NCI-H748 treated with DMSO at 0.1 percent for 48 hours (cell line): ENCODE measurements at places on chromosomes 7 and 10.
A peak's percentile ranks its signal among the peaks of the same experiment; 100 is the strongest.

DNA sequence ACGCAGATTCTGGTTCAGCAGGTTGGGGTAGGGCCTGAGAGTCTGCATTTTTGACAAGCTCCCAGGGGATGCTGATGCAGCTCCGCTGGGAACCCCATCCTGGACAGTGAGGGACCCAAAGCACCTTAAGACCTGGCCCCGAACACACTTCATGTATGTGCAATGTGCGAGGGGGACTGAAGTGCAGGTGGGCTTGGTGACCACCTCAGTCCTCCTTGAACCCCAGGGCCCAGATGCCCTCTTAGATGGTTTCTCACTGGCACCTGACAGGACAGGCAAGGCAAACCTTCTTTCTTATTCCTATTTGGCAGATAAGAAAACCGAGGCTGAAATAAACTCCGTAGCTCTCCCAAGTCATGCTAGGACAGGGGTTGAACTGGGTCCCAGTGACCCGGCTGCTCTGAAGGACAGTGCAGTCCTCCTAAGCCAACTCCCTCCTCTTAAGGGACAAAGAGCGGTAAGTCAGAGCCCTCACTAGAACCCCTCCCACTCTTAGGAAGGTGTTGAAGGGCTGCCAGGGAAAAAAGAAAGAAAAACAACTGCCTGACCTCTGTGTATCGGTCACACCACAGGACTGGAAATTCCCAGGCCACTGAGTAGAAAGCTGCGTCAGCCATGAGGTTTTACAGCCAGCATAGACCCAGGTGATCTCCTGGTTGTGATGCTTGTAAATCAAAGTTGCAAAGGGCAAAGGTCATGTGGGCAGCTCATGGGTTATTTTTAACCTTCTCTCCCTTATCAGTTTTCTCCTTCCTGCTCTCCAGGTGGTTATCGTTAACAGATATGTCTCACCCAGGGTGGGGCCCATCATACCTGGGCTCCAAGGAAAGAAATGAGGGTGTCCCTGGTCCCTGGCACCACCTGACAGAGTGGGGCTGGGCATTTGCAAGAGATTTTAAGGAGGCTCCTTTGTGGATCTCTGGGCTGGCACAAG, 90.9 kb upstream of the SMNDC1 start:
- no peak for DNase-seq

DNA sequence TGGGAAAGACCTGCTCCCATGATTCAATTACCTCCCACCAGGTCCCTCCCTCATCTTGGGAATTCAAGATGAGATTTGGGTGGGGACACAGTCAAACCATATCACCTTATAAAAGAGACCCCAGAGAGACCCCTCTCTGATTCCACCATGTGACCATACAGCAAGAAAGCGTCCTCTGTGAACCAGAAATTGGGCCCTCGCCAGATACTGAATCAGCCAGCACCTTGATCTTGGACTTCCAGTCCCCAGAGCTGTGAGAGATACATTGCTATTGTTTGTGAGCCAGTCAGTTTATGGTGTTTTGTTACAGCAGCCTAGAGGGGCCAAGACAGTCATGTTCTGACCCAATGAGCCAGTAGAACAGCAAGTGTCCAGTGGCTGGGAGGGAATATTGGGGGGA, 232.6 kb downstream of the PAXIP1 start:
- no peak for DNase-seq

DNA sequence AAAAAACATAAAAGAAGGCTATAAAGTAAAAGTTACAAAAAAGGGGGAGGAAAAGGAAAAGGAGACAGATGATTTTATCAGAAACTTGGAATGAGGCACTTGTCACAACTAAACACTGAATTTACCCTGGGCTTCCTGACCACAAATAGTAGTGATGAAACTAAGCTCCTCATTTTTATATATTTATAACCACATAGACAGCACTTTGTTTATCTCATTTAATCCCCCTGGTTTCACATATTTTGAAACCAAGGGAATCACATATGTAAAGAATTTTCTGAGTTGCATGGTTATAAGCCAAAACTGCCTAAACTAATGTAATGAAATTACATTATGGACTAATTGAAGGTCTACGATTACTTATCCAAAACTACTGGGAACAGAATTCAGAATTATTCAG, 39.6 kb upstream of the MET start:
- no peak for DNase-seq

GRCh38 chr10:68871731-68872342, 29.3 kb upstream of the DDX50 start:
- peak; percentile 93 for DNase-seq

DNA sequence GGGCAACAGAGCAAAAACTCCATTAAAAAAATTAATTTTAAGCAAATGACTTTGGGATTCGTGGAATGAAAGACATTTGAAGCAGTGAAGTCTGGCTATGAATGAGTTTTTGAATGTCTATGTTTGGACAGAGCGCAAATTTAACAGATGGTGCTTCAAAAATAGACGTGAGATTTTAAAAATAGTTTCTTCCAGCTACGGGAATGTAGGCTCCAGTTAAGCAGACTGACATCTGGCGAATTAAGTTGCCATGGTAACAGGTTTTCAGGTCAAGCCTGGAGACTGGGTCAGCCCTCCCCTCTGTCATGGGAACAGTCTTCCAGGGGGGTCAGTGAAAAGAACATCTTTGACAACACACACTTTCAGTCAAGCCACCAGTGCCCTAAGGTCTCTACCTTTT, 62.0 kb downstream of the MYOF start:
- DNase-seq, result no peak

GRCh38 chr10:484441-484924, 205.0 kb downstream of the DIP2C start:
- DNase-seq, result no peak

- DNase-seq, result no peak
Observed at GRCh38 chr7:32068411-32069101, 1.7 kb downstream of the PDE1C start.

DNA sequence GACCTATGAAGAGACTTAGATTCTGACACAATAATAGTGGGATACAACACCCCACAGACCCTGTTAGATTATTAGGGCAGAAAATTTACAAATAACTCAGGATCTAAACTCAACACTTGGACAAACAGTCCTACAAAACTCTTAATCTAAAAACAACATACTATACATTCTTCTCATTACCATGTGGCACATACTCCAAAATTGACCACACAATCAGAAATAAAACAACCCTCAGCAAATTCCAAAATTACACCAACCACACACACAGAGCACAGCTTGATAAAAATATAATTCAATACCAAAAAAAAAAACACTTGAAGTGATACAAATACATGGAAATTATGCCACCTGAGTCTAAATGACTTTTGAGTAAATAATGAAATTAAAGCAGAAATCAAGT, 7.8 kb downstream of the ZNF680 start:
- no peak for DNase-seq

- no peak for DNase-seq
Observed at GRCh38 chr10:95819620-95820329, 63.8 kb downstream of the ENTPD1 start.

DNA sequence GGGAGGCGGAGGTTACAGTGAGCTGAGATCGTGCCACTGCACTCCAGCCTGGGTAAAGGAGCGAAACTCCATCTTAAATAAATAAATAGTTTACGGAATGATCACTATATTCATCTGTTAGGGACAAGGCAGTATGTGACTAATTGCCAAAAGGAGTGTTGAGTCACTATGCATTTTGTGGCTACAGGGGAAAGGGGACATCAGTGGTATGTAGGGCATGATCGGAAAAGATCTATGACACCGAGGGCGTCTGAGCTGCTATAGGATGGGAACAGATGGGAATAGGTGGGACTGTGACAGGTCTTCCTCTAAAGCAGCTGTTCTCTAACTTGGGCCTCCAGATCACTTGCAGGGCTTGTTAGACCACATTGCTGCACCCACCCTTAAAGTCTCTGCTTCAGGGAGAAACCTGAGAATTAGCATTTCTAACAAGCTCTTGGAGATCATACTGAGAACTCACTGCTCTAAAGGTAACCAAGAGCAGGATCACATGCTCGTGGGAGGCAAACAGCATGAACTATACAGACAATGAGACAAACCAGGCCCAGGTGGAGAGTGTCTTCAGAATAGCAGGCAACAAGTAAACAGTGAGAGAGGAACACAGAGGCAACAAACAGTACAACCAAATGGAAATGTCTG, 65.1 kb upstream of the ITGA8 start:
- DNase-seq, result no peak
